ENCODE measurements at places on chromosomes 12 and 14.

- no peak for DNase-seq
Measured at GRCh38 chr12:122918827-122919226, 22.9 kb upstream of the VPS37B start.

GRCh38 chr12:51971679-51972421 lies 20.4 kb downstream of the ACVR1B start:
- DNase-seq = no peak

GRCh38 chr14:24938593-24938992 lies 111.4 kb downstream of the STXBP6 start:
- no peak for DNase-seq

- DNase-seq = peak; percentile 51
Measured at GRCh38 chr12:69475237-69475975, 5.2 kb downstream of the FRS2 start.

- no peak for DNase-seq
Measured at GRCh38 chr12:39081910-39082309, 176.5 kb upstream of the CPNE8 start.

- DNase-seq = no peak
Measured at GRCh38 chr12:65663648-65664047, 160.6 kb upstream of the HMGA2 start.

GRCh38 chr14:71514941-71515919 lies 417.0 kb upstream of the RGS6 start:
- no peak for DNase-seq
